T-helper 1 cell (primary cell): ENCODE measurements at places on chromosomes 12 and 14.

DNA sequence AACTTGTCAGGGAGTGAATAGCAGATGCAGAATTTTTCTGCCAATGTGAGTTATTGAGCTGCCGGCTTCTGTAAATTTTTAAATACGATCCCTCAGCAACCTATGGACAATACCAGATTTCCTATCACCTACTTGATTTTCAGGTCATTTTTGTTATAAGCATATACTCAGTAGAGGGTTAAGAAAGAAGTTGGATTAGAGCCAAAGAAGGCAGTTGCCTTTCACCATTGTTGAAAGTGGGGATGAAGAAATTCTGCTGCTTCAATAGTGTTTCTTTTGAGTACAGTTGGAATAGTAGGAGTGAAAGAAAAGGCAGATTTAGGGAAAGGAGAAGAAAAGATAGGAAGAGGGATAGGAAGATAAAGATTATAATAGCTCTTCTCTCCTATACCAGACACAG, 197.1 kb downstream of the ATP23 start:
- DNase-seq, result no peak

GRCh38 chr14:68191567-68192321, 372.2 kb downstream of the RAD51B start:
- DNase-seq, result no peak

GRCh38 chr14:55745906-55746305, 165.9 kb downstream of the KTN1 start:
- no peak for DNase-seq

- no peak for DNase-seq
Observed at GRCh38 chr14:64234877-64235651, 59.1 kb downstream of the ESR2 start.

GRCh38 chr14:50085570-50086320, 30.6 kb downstream of the VCPKMT start:
- DNase-seq, result no peak

- DNase-seq, result no peak
Observed at GRCh38 chr14:67241411-67242167, at the start of gene PALS1. Gene PALS1, plus strand, starts transcription at chr14:67241435. Its CDS starts 37,736 bp downstream, at chr14:67279171.

- no peak for DNase-seq
Observed at GRCh38 chr12:108852674-108853309, 4.6 kb downstream of the SSH1 start.

- DNase-seq, result no peak
Observed at GRCh38 chr12:78210506-78210860, 379.8 kb downstream of the NAV3 start.

- no peak for DNase-seq
Observed at GRCh38 chr14:61187196-61187905, 93.8 kb downstream of the TMEM30B start.

DNA sequence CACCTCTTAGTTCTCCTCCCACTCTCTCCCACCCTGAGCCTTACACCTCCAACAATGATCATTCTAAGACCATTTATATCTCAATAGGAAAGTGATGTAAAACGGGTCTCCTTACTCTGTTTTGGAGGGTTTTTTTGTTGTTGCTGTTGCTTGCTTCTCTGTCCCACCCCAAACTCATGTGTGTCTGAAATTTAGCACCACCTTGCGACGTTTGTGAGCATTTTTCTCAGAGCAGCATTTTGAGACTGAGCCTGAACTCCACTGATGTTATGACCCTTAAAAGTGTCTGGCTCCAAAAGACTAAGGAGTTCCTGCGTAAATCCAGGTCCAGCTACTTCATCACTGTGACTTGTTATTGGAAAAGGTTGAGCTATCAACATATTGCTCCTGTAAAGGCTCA, 155.0 kb downstream of the DAD1 start:
- no peak for DNase-seq

- DNase-seq, result no peak
Observed at GRCh38 chr14:26621807-26622560, 24.2 kb upstream of the NOVA1 start.

DNA sequence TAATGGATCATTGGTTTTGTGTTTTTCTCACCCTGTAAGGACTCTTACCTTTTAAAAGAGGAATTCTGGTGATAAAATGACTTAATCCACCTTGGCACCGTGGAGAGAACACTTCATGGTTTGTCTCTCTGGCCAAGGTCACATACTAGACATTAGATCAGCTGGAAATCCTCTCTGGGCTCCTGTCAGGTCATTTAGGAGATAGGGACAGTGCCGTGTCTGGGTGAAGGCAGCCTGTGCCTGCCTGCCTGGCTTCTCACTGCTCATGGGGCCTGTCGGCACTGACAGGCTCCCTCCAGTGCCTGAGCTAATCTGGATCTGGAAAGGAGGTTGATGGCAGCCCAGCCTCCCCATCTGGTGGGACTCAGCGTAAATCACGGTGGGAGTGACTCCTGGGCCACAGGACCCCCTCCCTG, 5.7 kb downstream of the CRADD start:
- DNase-seq, result no peak

DNA sequence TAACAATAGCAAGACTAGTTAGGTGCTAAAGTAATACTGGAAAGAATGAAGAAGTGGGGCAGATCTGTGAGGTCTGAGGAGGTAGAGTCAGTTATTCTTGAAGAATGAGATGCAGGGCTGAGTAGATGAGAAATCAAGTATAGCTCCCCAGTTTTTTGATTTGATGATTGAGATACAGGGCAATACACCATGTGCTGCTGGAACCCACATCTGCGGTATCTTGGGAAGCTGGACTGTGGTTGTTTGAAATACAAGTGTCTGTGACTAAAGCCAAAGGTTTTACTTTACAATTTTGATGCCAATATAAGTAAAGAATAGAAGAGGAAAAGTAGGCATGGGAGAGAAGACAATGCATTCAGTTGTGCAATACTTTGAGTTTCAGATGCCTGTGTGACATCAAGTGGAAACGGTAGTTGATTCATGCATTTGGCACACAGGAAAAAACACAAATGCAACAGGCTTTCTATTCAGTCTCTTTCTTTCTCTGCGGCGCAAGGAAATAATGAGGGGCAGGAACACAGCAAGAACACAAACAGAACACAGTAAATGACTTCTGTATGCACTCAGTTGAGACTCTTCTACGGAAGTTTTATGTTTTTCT, 190.2 kb upstream of the SLC38A2 start:
- DNase-seq, result no peak
